Trophoblast cell (in vitro differentiated cells and primary cell): ENCODE measurements at places on chromosomes 1 and 21.

DNA sequence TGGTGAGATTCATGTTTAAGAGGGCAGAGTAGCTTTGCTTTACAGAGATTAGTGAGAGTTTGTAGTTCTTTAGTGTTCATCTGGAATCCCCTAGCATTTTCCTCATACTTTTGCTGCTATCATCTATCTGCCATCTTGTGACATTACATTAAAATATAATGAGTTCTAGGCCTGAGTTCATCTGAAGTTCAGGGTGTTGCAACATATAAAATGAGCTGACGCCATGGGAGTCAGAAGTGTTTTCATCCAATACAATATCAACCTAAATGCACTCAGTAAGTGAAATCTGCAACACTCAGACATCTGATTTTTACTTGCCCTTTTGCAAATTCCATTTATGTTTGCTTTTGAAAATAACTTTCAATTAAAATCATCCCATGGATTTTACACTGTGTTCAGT lies 153.8 kb downstream of the NTNG1 start:
- DNase-seq, result no peak

DNA sequence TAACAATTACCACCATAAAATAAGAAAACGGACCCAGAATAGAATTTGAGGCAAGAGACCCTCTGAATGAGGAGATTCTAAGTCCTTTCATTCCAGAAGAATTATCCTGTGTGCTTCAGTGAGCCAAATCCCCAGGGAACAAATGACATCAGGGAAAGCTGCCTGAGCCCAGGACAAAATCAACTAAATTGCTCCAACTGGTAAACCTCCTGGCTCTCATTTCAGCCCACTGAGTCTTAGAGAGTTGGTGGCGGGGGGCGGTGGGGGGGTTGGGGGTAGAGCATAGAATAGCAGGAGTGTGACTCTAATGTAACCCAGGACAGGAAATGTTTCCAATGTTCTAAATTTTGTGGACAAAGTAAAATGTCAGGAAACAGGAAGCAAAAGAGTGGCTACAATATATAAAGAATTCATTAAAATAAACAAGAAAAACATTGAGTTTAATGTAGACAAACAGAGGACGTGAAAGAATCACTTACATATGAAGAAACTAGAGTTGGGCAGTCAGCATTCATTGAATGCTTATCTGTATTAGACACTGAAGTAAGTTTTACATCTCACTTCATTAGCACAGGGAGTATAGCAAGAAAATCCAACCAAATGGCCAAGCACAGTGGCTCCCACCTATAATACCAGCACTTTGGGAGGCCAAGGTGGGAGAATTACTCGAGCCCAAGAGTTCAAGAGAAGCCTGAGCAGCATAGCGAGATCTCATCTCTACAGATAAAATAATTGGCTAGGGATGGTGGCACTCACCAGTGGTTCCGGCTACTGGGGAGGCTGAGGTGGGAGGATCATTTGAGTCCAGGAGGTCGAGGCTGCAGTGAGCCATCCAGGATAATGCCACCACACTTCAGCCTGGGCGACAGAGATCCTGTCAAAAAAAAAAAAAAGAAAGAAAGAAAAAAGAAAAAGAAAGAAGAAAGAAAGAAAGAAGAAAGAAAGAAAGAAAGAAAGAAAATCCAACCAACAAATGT lies 75.1 kb downstream of the DHRS3 start:
- no peak for DNase-seq

DNA sequence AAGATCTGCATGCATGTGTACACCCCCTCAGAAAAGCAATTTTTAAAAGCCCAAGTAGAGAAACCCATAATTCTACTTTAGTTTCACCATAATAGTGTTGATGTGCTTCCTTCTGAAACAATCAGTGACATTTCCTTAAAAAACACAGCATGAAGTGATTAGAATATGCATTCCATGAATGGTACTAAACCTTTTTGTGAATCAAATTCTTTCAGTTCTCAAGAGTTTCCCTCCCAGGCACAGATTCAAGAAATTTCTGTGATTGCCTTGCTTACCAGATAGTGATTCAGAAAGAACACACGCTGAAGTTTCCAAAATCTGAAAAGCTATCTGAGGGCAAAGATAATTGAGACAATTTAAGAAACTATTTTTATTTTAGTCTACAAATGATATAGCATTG lies 136.4 kb upstream of the ADGRL2 start:
- no peak for DNase-seq

- peak; percentile 74 for DNase-seq
Measured at GRCh38 chr1:66764994-66765578, 12.8 kb downstream of the DYNLT5 start.

GRCh38 chr1:24235921-24236788 lies 49.1 kb upstream of the IFNLR1 start:
- DNase-seq, result peak; percentile 63

DNA sequence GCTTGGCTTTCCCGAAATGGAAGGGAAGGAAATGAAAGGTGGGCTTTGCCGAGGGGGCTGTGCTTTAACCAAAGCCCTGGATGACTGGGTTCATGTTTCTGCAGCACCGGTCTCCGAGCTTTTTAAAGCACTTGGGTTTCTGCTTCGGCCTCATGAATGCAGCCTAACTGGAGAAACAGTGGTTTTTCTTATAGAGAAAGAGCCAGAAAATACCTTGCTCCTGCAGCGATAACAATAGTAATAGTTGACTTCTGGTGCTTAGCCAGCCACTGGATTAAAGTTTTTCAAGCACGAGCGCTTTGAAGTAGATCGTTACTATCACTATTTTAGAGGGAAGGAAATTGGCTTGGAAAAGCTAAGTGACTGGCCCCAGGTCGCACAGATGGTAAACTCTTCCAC lies 500 bp upstream of the DOCK7 start:
- peak; percentile 41 for DNase-seq
